ENCODE measurements at places on chromosomes 6 and 20.

GRCh38 chr6:79841577-79842375 lies 105.6 kb downstream of the ELOVL4 start:
- DNase-seq, result peak; percentile 13

GRCh38 chr6:121389419-121389818 lies 46.0 kb upstream of the GJA1 start:
- no peak for DNase-seq

- no peak for DNase-seq
Observed at GRCh38 chr20:58461899-58462298, 53.3 kb downstream of the APCDD1L start.

DNA sequence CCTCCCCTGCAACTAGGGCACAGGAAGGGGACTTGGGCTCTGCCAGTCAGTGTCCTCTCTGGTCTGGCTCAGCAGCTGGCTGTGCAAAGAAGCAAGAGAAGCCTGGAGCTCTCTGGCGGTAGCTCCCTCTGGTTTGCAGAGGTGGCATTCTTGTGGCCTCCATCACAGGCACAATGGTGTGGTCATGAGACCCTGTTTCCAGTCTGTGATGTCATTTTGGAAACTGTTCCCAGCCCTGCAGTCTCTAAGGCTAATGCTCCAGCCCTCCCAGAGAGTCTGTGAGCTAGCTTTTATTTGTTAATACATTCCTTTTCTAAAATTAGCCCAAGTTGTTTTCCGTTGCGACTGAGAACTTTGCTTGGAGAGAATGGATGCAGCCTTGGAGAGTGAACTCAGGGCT lies 69.5 kb upstream of the FOXQ1 start:
- DNase-seq, result no peak

DNA sequence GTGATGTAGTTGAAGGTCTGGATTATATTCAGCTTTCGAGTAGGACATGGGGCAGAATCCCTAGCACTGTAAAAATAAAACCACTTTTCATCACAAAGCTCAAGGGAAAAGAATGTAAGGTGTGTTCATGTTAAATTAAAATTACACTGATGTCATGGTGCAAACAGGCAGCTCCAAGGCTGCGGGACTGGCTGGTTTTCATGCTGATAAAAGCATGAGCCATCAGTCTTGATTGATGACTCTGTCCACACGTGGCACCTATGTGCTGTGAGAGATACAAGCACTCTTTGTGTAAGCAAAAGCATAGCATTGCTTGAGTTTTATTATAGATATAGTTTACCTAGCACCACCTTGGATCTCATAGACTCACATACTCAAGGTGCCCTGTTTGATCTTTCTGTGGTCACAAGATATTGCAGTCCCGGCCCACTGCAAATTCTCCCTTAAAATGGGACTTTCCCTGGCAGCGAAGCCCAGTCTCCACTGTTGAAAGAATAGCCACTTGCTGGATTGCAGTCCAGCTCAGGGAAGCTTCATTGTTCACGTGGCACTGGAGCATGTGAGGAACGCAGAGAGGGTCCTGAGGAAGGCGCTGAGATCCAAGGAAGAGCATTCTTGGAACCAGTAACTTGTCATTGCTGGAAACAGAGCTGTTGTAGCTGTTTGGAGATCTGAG lies 90.6 kb downstream of the TIAM2 start:
- DNase-seq, result no peak

DNA sequence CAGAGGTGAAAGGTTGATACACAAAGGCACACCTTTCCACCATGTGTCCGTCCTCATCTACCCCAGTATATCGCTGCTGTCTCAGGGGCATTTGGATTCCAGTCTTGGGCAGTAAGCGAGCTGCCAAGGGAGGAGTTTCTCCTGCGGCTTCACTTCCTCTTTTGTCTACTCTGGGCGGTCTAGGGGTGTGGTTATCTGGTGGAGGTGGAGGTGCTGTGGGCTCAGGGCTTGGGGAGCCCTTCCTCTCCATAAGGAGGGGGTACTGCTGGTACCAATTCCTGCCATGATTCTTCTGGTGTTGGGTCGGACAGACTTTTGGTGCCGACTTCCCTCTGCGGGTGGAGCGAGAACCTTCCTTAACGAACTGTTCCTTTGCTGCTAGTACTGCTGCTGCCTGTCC lies 31.9 kb upstream of the FABP7 start:
- DNase-seq, result no peak

GRCh38 chr6:117227245-117227962 lies 38.0 kb upstream of the VGLL2 start:
- no peak for DNase-seq

GRCh38 chr6:35240838-35241801 lies 18.4 kb upstream of the ZNF76 start:
- peak; percentile 76 for DNase-seq

GRCh38 chr6:22558288-22558882 lies 11.0 kb upstream of the HDGFL1 start:
- peak; percentile 30 for DNase-seq

GRCh38 chr6:44110005-44110676 lies 17.1 kb downstream of the MRPL14 start:
- no peak for DNase-seq

DNA sequence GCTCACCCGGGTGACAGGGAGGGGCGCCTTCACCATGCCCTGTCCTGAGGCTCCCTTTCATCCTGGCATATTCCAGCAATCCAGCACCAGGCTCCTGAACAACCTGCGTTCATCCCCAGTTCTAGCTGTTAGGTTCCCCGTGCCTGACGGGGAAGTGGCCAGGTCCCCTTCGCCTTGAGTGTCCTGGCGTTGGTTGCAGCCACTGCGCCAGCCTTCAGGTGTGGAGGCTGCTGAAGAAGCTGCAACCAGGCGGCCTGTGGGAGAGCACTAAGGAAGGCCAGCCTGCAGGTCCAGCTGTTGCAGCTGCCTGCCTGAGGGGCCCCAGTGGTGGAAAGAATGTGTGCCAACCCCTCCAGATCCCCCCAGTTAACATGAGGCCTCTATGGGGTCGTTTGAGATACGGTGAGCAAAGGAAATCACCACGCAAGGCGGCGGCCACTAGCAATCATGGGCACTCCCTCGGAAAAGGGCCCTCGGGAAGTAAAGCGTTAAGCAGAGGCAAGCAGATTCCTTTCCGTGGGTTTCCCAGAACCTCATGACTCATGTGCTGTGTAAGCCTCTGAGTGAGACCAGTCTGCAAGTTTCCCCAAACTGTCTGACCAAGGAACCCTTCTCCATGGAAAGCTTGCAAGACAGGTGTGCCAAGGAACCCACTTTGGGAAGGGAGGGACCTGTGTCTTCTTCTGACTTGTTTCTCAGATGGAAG lies 320.8 kb downstream of the TAF4 start:
- DNase-seq, result no peak

DNA sequence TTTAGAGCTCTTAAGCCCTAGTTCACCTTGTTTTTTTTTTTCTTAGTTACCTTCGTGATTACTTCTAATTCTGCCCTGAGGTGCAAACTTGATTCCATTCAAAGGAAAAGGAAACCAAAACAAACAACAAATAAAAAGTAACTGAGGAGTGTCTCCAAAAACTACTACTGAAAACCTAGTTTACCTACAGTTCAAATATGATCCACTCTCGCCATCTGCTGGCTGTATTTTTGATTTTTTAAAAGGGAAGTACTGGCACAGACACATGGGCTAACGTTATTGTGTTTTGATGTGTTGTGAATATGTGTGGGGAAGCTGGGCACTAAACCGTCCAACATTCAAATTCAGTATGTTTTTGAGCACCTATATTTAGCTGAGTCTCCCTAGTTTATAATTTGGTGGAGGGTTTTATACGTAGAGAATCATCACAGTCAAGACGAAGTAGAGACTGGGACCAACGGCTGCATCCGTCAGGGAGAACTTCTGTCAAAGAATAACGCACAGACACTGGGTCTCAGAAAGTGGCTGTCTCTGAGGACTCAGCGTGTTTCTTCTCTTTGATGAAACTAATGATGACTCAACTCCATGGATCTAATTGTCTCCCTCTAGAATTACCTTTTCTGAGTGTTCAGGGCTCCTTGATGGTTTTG lies 373.5 kb upstream of the BTBD3 start:
- peak; percentile 30 for DNase-seq

DNA sequence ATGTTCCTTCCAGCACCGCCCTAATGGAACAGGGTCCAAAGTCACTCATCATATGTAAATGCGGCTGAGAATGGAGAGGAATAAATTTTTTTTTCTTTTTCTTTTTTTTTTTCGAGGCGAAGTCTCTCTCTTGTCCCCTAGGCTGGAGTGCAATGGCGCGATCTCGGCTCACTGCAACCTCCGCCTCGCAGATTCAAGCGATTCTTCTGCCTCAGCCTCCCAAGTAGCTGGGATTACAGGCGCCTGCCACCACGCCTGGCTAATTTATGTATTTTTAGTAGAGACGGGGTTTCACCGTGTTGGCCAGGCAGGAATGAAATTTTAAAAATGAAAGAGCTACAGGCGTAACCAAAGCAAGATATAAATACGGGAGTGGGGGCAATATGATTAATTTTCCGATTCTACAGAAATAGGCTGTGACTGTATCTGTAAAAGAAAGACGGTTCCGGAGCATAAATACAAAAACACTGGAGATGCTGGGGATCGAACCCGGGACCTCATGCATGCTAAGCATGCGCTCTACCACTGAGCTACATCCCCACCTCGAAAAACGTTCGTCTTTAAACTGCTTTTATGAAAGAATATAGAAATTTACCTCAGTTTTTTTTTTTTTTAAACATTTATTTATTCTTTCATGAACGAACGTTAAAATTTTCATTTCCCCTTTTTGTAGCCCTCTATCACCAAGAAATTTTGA lies 132.2 kb downstream of the GPX5 start:
- DNase-seq, result peak; percentile 61

DNA sequence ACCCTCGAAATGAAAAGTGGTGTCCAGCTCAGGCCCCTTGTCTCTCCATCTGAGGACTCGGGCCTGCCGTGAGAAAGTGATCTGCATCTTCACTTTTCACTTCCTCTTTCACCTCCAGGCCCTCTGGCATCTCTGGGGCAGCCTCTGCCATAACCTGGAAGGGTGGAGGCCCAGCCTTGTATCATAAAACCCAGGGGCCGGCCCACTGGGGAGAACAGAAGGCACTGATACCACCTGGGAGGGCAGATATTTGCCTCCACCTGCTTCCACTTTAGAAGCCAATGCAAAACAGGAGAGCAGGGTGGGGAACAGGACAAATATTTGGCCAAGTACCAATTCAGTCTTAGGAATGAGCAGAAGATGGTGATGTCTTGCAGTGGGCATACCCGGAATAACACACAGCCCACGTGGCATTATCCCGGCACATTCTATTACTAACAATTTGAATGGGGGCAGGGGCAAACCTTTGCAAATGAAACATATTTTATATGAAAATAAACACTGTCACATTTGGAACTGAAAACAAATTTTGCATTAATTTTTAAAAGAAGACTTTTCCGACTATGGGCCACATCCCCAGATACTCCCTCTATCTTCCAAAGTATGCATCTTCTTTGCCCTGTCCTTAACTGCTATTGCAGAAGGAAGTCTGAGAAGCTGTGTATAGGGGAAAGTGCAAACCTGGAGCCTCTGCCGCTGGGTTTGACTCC lies 69.2 kb upstream of the TBC1D7 start:
- DNase-seq, result no peak

GRCh38 chr20:3404402-3404801 lies 3.1 kb downstream of the DNAAF9 start:
- DNase-seq, result no peak

- DNase-seq, result no peak
Observed at GRCh38 chr20:46343975-46344357, 35.7 kb upstream of the CDH22 start.

DNA sequence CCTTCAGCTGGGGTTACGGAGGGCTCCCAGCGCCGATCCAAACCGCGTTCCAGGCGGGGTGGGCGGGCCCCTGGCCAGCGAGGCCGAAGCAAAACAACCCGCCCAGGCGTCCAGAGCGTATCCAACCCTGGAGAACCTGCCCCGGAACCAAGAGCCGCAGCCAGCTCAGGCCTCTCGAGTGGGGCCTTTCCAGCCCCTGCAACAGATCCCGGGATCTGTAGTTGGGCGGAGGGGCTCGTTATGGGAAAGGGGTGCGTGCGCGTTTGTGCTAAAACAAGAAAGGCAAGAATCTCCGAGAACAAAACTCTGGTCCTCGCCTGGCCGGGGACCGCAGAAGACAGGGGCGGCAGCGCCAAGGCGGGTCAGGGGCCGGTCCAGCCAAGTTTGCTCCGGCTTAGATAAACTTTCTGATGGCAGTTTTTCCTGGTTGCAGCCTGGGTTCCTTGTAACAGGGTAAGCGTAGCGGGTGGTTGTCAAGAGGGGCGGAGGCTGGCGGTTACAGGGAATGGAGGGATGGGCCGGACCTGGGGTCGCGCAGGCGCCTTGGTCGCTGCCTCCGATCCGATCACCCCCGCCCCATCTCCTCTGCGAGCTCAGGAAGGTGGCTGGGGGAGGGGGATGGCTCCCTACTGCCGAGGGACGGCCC lies 448 bp upstream of the RIN2 start:
- peak; percentile 8 for DNase-seq

- no peak for DNase-seq
Observed at GRCh38 chr6:48069280-48069679, 41.7 kb downstream of the PTCHD4 start.

DNA sequence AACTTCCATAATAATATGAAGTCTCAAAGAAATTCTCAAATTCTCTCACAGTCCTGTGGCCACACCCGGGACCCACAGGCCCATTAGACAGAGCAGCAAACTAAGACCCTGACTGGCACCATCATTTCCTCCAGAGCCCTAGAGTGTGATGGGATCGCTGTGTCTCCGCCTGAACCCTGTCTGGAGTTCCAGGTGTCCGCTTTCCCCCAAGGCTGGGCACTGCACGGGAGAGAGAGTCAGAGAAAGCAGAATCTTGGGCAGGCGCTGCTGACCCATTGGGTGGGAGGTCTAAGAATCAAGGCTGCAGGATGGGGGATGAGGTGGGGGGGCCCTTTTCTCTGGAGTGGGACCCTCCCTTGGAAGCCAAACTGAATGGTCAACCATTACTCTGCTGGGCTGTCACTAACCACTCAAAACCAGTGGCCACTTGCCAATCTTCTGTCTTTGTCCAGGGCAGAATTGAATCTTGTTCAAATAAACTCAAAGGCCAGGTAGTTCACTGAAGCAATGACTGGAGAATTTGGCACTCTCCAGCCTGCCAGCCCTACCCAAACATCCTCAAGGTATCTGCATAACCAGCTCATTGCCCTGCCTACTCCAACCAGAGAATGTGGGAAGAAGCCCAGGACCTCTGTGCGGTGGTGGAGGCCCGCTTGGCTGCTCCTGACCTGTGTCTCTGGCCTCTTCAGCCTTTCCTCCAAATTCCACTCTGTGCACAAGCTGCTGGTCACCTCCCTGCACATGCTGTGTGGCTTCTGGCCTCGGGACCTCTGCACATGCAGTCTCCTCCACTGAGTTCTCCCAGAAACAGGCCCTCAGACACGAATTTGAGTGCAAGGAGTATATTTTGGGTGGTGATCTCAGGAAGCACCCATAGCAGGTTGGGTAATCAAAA lies 141.1 kb downstream of the CEBPB start:
- DNase-seq, result no peak

DNA sequence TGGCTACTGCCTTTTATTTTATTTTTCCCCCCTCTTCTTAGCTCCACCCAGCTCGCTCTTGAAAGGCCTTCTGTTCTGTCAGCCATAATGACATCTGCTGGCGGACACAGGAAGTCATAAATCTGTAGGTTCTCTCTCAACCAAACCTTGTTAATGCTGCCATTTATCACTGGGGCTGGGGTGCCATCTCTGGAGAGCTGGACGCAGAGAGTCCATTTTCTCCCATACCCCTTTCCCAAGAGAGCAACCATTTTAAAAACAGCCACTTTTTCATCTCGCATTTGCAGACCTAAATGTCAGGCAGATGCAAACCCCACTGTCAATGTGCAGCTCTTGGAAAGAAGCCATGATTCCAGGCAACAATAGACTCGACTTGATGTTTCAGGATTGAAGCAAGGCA lies 13.0 kb upstream of the TSHZ2 start:
- peak; percentile 90 for DNase-seq

GRCh38 chr6:12602951-12603672 lies 113.5 kb upstream of the PHACTR1 start:
- peak; percentile 12 for DNase-seq

All from BE2C (cell line).